Activated naive CD8-positive, alpha-beta T cell treated with anti-CD3 and anti-CD28 coated beads for 36 hours (primary cell): ENCODE measurements at places on chromosomes 5 and 9.

- no peak for DNase-seq
Observed at GRCh38 chr9:137253717-137254623, 1.2 kb upstream of the NELFB start.

DNA sequence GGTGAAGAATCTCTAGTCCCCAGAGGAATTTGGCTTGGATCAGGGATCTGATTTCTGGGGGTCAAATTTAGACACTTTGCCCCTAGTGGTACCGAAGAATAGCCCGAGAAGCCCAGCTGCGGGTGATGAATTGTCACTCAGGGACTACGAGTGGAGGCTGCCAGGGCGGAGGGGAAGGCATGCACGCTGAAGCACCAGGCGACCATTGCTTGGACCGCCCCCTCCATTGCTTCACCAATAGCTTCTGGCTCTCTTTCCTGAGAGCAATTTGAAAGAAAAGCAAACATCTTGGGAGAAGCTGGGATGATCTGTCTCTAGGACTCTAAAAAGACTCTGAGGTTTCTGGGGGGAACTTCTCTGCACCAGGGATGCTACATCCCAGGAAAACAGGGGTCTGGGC lies 137.6 kb downstream of the CRB2 start:
- DNase-seq, result no peak

DNA sequence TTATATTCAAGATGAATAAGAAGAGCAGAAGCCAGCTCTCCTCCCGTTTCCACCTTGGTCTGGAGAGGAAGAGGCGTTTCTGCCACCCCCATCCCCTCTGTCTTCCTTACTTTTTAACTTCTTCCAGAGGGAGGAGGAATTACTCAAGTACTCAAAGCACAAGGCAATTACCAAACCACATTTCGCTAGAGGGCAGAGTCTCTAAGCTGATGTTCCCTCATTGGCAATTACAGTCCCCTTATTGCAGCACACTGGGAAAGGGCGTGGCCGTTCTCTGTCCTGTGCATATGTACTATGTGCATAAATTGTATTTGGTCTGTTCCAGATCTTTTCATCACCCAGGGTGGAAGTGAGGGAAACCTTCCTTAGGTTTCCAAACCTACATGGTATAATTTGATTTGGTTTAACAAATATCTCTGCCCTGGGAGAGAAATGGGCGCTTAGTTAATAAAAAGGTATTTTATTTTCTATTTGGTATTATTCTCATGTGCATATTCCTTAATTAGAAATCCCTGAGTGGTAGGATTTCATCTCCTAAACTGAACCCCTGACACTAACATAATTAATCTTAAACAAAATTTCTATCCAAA lies 29.8 kb upstream of the ALDOB start:
- no peak for DNase-seq

DNA sequence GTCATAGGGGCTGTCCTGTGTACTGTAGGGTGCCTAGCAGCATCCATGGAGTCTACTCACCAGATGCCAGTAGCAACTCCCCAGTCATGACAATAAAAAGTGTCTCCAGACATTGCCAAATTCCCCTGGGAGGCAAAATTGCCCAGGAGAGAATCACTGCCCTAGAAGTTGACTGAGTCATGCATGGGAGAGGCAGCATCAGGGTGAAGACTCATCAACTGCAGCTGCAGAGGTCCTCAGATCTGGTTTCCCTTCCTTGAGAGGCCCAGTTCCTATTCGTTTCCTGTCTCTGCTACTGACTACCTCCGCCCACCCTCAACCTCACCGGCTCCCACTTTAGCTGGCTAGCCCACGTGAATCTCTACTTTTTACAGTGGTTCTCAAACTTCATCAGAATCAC lies 88.6 kb upstream of the AGXT2 start:
- DNase-seq, result peak; percentile 18
